ENCODE measurements at places on chromosomes 1 and 21.
A peak's percentile ranks its signal among the peaks of the same experiment; 100 is the strongest.

- DNase-seq = peak; percentile 43
Measured at GRCh38 chr1:212608959-212609700, 569 bp downstream of the ATF3 start.

GRCh38 chr1:3320246-3321152 lies 134.0 kb upstream of the ARHGEF16 start:
- DNase-seq = no peak

- DNase-seq = no peak
Measured at GRCh38 chr1:172298141-172298540, 122.3 kb upstream of the C1orf105 start.

GRCh38 chr1:219120624-219121544 lies 52.8 kb upstream of the LYPLAL1 start:
- peak; percentile 93 for DNase-seq

DNA sequence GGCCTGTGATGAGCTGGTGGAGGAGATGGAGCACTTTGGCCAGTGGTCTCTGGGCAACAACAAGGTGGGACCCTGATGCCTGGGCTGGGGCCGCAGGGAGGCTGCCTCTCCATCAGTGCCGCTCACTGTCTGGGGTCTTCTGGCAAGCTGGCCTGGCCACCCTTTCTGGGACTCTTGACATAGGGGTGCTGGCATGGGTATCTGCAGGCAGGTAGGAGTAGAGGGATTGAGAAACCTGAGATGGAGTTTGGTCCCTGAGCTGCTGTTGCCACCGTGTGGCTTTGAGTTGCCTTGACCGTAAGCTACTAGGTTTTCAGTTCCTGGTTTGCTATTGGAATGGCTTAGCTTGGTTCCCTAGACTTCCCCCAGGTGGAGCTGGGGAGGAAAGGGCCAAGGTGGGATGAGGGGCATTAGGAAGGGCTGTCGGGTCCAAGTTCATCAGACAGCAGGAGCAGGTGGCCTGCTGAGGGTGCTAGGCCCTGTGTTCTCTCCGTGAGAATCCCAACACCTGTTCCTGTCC lies 13.2 kb upstream of the MFN2 start:
- peak; percentile 21 for DNase-seq

- no peak for DNase-seq
Measured at GRCh38 chr1:156429313-156430060, 60.5 kb downstream of the RHBG start.

GRCh38 chr1:218811497-218811896 lies 362.2 kb upstream of the LYPLAL1 start:
- no peak for DNase-seq

- DNase-seq = no peak
Measured at GRCh38 chr21:42073145-42074099, 2.3 kb downstream of the UMODL1 start.

DNA sequence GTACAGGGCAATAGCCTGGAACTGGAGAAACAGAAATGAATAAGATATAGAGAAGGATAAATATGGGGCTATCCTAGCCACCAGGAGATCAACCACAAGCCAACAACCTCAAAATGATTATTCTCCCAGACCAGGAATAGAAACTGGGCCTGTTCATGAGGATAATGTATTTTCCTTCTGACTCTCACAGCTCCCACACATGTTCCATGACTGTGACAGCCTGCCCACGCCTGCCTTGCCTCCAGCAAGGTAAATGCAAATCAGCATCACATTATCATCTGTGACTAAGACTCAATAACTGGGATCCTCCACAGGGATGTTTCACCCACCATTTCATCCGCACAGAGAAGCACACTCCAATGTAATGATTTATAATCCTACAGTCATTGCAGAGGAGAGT lies 3.3 kb downstream of the ENSA start:
- no peak for DNase-seq

GRCh38 chr1:239979456-239979855 lies 112.2 kb upstream of the FMN2 start:
- DNase-seq = no peak

GRCh38 chr1:203338335-203339036 lies 12.4 kb downstream of the FMOD start:
- DNase-seq = peak; percentile 57

- peak; percentile 86 for DNase-seq
Measured at GRCh38 chr21:31117128-31117916, 79.0 kb upstream of the KRTAP19-8 start.

DNA sequence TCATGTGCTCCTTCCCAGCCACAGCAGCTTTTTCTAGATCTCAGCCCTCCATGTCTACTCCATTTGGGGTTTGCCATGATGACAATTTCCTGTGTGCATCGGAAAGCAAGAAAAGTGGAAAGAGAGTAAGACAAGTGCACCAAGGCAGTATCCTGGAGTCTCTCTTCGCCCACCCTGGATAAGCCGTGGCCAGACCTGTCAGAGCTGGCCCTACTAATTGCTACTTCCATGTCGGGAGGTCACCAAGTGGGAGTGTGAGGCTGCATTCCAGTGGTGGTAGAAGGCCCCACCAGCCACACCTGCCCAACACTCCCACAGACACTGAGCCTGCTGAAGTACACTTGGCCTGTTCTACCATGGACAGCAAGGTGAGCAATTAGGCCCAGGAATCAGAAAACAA lies 14.0 kb upstream of the LORICRIN start:
- DNase-seq = no peak

DNA sequence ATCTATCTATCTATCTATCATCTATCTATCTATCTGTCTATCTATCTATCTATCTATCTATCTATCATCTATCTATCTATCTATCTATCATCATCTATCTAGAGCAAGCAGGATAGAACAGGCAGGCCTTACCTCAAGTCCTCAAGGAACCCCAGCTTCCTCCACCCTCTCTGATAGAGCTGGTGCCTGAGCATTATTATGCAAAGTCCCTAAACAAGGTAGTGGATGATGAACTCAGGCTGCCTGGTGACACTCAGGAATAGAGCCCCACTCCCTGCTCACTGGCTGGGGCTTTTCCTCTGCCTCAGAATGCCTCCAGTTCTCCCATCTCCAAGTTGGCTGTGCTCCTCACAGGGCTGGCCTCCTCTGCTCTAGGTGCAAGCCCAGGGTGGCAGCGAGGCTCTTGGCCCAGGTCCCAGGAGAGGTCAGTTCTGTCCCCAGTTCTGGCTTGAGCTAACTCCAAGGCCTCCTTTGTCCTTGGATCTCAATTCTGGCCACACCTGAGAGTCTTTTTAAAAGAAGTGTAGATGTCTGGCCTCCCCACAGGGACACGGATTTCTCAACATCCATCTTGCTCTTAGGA lies 60.2 kb downstream of the PCP4 start:
- no peak for DNase-seq

DNA sequence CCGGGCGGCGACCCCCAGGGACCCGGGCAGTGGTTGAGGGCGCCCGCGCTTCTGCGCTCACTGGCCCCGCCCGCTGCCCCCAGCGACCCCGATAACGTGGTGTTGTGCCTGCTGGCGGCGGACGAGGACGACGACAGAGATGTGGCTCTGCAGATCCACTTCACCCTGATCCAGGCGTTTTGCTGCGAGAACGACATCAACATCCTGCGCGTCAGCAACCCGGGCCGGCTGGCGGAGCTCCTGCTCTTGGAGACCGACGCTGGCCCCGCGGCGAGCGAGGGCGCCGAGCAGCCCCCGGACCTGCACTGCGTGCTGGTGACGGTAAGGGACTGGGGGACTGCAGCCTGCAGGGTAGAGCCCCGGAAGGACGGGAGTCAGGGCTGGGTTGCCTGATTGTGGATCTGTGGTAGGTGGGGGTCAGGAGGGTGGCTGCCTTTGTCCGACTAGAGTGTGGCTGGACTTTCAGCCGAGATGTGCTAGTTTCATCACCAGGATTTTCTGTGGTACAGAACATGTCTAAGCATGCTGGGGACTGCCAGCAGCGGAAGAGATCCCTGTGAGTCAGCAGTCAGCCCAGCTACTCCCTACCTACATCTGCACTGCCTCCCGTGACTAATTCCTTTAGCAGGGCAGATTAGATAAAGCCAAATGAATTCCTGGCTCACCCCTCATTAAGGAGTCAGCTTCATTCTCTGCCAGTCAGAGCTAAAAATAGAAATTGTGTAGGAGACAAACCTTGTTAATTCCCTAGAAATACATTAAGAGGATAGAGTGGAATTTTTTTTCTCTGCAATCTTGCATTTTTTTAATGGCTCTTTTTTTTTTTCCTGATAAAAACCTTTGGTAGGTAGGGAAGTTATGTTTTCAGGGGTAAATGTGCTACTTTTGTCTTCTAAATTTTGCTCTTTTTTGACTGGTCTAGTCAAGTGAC lies 1.5 kb downstream of the GADD45A start:
- peak; percentile 98 for DNase-seq

DNA sequence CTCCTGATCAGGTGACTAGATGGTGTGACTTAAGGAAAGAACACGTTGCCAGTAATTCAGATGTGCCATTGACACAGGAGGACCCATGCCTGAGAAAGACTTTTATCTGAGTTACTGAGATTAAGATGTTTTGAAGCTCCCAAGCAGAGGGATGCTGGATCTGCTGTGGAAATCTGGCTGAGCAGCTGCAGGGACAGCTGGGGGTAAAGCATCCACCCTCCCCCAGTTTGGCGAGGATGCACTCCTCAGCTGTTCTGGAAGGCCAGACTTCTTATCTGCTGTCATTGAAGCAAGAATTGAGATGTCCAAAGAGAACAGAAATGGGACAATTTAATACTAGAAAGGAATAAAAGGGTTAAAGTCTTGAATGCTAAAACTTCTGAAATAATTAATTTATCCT lies 25.7 kb downstream of the TTC3 start:
- no peak for DNase-seq

DNA sequence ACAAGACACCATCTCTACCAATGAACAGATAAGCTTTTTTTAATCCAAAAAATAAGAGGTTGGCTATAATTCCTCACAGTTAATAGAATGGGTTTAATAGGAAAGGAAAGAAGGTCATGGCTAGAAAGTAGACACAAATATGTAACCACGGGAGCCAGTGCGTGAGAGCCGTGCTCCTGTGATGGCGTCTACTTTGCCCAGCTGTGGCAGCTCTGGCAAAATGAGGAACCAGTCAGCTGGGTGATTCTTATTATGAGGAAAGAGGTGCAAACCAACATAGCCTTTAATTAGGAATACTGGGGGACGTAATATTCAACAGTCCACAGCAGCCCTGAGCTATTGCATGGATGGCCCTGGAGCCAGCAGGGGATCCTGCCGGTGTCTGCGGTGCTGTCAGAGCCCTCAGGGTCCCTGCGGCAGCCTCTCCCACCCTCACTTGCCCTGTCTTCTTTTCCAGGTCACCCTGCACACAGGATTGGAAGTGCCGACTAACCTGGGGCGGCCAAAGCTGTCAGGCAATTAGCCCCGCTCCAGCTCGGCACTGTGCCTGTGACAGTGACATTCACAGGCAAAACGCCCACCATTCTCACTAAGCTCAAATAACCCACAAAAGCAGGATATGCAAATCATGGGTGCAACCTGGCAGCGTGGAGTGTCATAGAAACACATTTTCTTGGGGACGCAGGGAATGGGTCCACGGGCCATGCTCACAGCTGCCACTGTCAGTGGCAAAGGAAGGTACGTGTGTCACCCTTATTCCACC lies 25.9 kb upstream of the GNPAT start:
- DNase-seq = no peak

- DNase-seq = peak; percentile 44
Measured at GRCh38 chr1:11806307-11806936, 431 bp downstream of the CLCN6 start.

DNA sequence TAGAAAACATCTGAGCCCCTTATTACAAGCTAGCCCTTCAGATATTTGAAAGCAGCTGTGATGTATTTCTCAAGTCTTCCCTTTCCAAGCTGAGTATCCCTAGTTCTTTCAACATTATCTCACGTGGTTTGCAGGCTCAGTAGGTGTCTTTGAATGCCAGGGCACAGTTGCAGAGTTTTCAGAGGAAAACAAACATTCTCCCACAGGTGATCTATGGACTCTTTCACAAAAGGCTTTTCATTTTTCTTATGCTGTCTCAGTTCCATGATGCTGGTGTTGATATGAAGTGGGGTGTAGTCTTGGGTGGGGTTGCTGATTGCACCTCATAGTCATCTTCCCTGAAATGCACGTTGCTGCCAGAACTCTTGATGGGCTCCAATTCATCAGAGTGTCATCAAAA lies 17.3 kb downstream of the CACNA1E start:
- DNase-seq = no peak

DNA sequence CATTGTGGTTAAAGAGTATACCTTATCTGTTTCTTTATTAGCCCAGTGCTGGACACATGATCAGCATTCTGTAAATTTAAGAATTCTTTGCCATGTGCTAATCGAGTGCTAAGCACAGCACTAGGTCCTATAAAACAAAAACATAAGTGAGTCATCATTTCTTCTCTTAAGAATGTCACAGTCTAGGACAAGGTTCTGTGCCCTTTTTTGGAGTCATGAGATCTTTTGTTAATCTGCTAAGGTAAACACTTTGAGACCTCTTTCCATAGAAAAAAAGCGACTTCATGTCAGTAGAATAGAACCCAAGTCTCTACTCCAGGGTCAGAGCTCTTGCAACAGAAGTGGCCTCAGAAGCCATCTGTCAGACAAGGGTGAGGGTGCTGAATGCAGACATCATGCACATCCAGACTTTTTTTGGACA lies 70.0 kb upstream of the NFIA start:
- DNase-seq = no peak

DNA sequence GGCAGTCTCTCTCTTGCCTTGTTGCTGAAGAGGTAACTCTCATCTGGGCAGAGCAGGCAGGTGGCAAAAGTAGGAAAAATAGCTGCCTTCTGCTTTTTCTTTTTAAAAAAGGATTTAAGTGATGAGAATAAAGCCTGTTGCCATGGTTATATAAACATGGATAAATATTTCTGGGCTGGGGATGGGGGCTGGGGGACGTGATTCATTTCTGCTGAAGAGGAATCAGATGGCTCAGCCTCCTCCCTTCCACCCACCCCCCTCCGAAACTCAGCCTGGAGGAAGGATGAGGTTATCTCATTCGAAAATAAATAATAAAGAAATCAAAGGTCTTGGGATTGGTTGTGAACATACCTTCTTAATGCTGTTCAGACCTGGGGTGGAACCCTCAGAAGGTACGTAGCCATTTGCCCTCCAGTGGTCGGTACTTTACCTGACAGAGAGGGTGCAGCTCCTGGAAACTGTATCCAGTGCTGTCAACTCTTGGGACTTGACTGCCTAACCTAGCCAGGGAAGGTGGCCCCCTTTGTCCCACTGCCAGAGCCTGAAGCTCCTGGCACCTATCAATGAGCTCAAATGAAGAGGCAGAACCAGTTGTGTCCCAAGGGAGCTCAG lies 3.8 kb upstream of the INKA2 start:
- DNase-seq = peak; percentile 24

Data from iris pigment epithelial cell (primary cell).